ENCODE measurements at places on chromosomes 12 and 14.

DNA sequence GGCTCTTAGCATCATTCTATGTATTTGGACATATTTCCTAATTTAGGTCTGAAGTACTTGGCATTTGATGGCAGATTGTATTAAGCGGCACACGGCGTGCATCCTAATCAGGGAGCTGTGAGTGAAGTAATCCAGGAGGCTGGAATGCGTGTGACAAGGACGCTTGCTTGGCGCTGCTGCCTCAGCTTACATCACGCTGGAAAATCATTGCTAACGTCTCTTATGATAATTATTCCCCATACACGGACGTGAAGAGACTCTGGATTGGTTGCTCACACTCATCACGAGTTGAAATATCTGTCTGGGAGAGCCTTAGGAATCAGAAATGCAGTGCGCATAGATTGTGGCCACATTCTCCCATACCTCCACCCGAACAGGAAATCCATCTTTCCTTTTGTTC is 85.3 kb downstream of the FBXW8 start:
- DNase-seq = peak; percentile 13

DNA sequence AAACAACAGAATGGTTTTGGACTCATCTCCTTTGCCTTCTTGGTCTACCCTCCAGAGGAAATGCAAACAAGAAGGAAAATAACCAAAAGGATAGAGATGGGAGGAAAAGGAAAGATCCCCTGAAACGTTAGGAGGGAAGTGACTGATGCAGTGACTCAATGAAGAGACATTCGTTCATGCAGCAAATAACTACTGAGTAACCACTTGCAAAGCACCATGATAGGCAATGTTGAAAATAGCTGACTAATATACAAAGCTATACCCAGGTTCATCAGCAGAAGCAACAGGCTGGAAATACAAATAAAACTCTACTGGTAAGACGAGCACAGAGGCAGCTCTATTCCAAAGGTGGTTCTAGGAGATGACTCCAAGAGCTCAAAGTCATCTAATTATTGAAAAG is 41.8 kb downstream of the R3HDM2 start:
- peak; percentile 85 for DNase-seq

DNA sequence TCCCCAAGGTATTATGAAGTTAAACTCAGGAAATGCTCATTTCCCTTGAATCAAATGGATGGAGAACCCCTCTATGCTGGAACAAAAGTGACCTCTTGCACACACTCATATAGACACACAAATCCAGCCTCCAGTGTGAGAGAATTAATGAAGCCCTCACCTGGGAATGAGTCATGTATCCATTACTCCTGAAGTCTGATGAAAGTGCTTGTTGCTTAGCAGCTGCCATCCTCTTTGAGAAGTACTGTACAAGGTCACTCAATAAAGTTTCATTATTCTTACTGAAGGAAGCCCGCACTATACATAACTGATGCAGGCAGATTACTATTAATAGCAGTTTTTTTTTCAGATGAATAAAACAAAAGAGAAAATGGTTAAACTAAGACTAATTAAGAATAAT is 102.3 kb downstream of the RERG start:
- no peak for DNase-seq

DNA sequence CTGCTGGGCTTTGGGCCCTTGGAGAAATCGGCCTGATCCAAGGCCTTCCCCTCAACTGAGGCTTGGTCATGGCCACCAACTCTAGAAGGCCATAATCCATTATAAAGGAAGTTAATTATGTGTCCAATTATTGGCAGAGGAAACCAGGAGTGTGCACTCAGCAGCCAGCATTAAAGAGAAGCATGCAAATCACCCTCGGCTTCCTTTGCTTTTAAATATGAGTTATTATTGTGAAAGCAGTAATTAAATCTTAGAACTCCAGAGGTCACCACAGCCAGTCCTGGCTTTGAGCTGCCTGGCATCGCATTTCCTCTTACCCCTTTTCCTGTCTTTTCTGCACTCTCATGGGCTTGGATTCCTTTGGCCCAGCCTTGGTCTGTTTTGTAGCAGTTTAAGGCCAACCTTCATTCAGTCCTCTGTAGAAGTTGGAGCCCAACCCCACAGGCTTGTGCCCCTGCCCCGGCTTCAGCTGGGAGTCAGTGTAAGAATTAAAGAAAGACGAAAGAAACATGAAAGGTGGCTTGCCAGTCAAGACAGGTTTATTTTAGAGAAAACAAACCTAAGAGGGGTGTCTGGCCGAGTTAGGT is 14.7 kb upstream of the KRT86 start:
- peak; percentile 17 for DNase-seq

DNA sequence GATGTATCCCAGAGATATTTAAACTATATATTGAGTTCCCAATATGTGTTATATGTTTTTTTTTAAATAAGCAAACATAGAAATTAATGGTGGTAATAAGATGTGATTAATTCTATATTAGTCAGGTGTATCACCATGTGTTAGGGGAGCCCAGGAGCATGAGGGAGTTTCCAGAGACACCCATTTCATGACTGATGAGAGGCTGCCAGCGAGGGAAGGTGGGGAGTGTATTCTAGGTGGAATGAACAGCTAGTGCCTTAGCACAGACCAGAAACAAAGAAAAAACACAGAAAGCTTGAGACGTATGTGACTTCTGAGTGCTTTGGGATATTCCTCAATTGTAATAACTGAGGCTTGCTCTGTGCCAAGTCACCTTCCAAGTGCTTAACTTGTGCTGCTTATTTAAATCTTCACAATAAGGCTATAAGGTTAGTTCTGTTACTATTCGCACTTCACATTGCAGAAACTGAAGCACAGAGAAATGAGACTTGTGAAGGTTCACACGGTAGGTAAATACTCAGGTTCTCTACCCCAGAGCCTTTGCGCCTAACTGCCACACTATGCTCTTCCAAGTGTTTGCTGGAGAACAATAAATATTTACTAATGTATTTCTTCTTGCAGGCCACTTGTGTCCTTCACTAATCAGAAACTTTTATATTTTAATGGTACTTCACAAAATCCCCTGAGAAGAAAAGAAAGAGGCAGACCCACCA is 17.9 kb upstream of the MGP start:
- no peak for DNase-seq

DNA sequence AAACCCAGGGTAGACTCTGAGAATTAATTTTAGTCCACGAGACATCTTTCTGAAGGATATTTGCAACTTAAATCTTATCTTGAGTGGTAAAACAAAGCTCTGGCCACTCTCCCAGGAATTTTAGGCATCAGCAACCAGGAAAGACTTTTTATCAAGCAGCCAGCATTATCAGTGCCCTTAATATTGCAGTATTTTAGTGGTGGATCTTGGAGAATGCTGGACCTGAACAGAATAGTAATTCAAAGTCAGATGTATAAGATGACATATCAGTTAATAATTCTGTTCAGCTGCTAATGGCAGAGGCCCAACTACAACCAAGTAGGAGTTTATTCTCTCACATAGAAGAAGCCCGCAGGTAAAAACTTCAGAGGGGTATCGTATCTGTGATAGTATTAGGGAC is 59.0 kb upstream of the CRY1 start:
- DNase-seq = peak; percentile 25

DNA sequence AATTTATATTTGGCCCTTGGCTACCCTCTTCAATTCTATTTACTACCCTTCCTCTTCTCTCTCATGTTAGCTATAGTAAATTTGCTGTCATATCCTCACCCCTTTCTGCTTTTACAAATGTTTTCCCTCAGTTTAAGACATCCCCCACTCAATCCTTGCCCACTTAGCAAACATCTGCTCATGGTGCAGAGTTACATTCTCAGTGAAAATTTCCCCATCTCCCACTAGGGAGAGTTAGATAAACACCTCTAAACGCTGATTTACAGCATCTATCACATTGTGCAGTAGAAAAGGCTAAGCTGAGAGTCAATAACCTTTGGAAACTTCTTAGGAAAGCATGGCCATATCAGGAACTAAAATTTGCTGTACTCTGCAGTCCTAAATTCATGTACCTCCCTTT is 69.0 kb downstream of the DENND5B start:
- DNase-seq = peak; percentile 28

DNA sequence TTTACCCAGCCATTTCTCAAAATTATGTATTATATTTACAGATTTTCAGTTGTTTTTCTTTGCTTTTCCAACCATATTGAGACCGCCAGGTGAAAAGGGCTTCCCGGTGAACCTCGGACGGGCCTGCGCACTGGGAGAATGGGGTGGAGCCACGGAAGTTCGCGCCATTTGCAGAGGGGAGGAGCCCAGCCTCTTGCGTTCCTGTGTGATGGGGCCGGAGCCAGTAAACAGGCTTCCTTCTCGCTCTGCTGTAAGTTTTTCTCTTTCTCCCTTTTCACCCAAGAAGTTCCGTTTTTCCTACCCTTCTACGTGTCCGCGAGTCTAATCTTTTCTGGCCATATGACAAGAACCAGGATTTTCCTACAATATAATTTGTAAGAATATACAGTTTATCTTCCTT is 1108.8 kb upstream of the SEL1L start:
- no peak for DNase-seq

DNA sequence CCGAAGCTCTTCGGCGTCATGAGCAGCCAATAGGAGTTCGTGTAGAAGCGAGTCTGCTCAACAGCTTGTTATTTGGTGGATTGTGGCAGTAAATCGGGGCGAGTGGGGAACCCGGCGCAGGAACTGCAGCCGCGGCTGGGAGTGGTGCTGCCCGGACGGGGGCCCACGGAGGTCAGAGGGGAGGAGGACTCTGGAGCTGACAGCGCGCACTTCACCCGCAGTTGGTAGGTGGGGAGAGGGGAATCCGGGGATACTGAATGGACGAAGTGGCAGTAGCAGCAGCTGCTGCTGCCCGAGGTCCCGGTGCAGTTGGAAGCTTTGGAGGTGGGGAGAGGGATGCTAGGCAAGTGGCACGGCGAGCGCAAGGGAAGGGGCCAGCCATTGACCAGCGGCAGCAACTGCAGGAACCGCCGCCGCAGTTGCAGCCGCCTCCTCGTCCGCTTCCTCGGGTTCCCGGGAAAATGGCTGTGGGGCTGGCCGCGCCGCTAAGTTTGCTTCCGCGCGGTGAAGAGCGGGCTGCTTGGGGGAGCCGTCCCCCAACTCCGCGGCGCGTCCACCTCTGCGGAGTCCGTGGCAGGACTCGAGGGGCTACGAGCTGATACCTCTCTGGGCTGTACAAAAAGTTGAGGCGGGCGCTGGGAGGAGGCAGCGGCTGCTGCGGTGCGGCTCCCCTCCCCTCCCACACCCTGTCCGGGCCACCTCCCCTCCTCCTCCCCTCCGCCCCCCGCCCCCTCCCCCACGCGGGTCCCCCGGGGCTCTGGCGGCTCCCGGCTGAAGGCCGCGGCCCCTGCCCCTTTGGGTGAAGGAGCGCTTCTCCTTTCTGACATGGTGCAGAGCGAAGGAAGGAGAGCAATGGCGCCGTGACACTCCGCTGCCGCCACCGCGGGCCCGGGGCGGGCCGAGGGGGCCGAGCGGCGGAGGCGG is at the start of gene ARID4A:
Gene ARID4A (plus strand): TSS at position 79 of the 924 bp plus-strand sequence. CDS start 1,300 bp downstream, outside the sequence.
- DNase-seq = no peak

GRCh38 chr12:99370421-99371138 is 277.0 kb upstream of the GARIN6 start:
- no peak for DNase-seq

DNA sequence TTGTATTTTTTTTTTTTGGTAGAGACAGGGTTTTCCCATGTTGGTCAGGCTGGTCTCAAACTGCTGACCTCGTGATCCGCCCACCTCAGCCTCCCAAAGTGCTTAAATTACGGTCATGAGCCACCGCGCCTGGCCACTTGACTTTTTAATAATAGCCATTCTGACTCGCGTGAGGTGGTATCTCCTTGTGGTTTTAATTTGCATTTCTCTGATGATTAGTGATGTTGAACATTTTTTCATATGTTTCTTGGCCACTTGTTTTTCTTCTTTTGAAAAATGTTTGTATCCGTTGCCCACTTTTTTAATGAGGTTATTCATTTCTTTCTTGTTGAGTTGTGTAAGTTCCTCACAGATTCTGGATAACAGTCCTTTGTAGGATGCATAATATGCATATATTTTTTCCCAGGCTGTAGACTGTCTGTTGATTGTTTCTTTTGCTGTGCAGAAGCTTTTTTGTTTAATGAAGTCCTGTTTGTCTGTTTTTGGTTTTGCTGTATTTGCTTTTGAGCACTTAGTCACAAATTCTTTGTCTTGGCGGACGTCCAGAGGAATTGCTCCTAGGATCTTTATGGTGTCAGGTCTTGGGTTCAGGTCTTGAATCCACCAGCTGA is 10.3 kb upstream of the PGAM5 start:
- DNase-seq = peak; percentile 24

- DNase-seq = peak; percentile 80
Observed at GRCh38 chr14:28651148-28651547, 115.4 kb upstream of the FOXG1 start.

DNA sequence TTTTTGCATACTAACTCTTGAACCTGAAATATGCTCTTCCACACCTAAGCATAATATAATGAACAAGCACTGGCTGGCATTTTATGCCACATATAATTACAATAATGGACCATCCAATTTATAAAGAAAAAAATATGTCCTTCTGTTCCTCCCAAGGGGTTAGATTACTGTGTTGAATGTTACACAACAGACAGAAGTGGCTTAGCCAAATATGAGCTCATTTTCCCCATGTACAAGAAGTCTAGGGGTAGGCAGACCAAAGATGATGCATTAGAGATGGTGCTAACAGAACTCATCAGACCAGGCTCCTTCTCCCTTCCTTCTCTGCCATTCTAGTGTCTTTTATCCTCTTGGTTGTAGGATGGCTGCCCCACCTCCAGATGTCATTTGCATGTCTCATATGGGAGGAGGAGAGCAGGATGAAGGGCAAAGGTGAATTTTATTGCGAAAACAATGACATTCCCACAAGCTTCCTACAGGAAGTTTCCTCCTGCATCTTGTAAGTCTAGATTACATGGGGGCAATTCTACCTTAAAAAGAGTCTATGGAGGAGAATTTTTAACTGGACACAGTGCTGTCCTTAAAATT is 43.9 kb upstream of the SLC2A13 start:
- no peak for DNase-seq

DNA sequence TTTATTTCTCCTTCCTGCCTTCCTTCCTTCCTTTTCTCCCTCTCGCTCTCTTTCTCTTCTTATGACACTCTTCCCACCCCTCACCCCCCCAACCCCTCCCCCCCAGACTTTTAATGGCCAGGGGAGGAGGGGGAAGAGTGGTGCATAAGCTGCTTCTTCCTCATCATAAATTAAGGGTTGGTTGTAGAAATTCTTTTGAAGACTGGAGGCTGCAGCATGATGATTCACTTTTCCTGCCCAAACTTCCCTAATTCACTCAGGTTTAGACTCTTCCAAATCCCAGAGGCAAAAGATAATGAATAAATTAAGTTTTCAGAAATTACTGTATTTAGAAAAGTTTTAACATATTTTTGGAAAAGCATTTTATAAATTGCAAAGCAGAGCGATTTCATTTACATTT is 58.2 kb downstream of the GRIP1 start:
- peak; percentile 59 for DNase-seq

DNA sequence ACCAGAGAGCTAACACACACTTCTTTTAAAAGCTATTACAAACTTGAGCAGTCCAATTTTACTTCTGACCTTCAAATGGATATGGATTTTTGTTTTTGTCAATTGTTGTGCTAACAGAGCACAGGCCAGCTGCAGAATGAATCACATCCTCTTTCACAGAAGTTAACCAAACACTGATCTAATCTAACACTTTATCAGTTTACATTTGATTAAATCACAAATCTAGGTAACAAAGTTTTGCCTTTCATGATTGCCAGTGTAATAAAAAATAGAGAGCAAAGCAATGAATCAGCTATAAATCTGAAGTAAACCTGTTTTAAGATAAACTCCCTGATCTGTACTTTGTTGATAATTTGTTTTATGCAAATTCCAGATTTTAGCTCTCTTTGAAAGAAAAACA is 273.1 kb upstream of the RGS6 start:
- DNase-seq = no peak

Data from fibroblast of skin of abdomen (primary cell).